Right renal pelvis (tissue), 4 donors: ENCODE measurements at places on chromosomes 1 and 21.

DNA sequence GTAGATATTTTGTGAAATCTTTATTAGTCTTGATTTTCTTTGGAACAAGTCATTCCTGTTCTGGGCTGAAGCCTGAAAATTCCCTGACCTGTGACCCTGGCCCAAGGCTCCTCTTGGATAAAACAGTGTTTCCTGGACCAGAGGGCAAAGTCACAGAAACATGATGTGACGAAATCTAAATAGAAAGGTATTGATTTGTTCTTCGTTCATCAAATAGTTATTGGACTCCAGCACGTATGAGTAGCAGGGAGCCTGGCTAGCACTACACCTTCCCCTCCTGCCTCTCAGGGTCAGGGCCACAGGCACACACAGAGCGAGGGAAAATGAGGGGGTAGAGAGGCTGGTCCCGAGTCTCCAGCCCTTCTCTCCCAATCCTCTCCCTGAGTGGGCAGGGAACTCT is 1.7 kb upstream of the CLDN14 start:
- DNase-seq, result no peak

DNA sequence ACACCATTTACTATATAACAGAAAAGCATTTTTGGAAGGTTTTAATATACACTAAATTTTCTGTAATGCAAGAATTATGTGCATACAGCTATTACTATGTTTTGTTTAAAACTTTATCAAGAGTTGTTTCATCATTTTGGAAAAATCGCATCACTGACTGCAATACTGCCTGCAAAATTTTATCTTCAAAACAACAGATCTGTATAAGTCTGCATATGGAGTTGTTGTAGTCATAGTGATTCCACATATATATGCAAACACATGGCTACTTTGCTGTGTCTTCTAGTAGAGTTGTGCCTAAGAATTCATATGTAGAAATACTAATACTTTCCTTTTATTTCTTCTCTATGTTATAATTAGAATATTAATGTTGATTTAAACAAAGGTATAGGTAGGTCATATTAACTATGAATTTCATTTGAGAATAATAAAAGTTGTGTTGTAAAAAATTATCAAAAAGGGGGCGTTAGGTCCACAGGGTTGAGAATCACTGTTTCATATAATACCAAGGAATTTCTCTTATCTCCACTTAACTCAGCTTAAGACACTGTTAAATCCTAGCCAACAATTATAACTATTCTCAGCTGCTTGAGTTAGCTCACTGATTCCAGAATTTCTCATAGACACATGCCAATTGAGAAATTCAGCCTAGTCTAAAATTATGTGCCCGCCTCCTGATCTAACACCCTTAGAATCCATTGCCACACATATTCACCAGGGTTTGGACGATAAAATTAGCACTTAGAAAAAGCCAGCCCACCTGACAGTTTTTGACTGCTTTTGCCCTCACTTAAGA is 22.9 kb upstream of the LAMC1 start:
- no peak for DNase-seq

DNA sequence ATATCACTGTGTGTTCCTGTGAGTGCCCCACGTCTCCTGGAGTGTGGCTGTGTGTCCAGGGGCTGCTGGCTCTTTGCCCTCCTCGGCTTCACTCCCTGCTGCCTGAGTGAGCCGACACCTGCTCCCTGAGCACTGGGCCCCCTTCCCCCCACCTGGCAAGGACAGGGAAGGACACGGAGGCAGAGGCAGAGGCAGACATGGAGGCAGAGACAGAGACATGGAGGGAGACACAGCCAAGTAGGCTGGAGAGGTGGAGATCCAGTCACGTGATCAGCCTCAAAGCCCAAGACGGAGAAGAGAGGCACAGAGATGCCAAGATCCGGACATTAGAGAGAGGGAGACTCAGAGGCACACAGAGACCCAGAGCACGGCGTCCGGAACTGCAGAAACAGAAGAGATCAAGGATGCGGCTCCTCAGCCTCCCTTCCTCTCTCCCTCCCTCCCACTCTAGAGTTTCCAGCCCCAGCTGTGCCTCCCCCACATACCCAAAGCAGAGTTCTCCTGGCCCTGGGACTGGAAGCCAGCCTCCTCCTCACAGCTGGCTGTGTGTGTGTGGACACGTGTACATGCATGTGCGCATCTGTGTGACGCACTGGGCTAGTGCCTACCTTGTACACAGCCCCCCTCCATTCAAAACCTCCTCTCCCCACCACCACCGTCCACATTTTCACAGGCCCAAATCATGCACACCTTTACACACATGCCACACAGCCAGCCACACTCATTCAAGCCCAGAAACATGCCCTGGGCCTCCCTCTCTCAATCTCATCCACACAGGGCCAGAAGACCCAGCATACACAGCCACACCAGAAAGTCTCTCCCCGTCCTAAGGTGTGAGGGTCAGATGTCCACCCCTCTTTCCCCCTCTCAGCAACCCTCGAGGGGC is 39.1 kb upstream of the WASF2 start:
- peak; percentile 81 for DNase-seq

DNA sequence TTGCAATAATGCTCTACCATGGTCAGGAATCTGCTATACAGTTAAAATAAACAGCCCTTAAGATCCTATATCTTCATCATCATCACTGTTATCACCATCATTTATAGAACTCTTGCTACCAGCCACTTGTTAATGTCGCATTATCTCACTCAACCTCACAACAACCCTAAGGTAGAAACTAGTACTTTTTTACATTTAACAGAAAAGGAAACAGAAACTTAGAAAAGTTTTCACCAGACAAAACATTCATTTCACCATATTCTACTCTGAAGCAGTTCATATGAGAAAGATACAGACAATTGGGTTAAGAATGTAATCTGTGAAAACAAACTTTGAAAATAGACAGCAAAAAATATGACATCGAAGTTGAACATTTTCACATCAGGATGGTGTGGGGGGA is 262.6 kb downstream of the ATG4C start:
- DNase-seq, result no peak

GRCh38 chr1:203263496-203263895 is 34.0 kb upstream of the CHIT1 start:
- DNase-seq, result no peak

GRCh38 chr1:69120817-69121216 is 446.9 kb upstream of the LRRC7 start:
- DNase-seq, result no peak

DNA sequence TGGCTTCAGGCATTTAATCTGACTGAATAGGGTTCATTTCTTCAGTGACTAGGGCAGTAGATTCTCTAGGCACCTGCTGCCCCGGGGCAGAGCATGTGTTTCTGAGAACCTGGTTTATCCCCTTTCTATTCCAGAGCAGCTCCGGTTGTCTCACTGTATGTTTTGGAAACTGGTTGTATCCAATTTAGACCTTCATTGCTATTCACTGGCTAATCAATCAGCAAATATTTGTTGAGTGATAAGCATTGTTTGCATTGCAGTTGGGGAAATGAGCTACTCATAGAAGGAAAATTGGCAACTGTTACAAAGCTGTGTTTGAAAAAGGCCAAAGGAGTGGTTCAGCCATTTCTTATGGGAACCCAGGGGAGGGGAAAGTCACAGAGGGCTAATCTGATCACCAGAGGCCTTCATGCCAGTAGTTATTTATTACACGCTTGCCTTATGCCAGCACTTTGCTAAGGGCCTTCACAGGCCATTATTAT is 2.9 kb downstream of the QSOX1 start:
- DNase-seq, result no peak

GRCh38 chr1:190563230-190563629 is 85.6 kb upstream of the BRINP3 start:
- no peak for DNase-seq

GRCh38 chr1:1164701-1165451 is 8.8 kb upstream of the TTLL10 start:
- DNase-seq, result no peak

GRCh38 chr1:224331326-224331725 is 1.4 kb upstream of the NVL start:
- no peak for DNase-seq

GRCh38 chr1:162835157-162835899 is 25.6 kb downstream of the CCDC190 start:
- DNase-seq, result no peak

GRCh38 chr1:87104945-87105344 is 190.5 kb downstream of the HS2ST1 start:
- no peak for DNase-seq

DNA sequence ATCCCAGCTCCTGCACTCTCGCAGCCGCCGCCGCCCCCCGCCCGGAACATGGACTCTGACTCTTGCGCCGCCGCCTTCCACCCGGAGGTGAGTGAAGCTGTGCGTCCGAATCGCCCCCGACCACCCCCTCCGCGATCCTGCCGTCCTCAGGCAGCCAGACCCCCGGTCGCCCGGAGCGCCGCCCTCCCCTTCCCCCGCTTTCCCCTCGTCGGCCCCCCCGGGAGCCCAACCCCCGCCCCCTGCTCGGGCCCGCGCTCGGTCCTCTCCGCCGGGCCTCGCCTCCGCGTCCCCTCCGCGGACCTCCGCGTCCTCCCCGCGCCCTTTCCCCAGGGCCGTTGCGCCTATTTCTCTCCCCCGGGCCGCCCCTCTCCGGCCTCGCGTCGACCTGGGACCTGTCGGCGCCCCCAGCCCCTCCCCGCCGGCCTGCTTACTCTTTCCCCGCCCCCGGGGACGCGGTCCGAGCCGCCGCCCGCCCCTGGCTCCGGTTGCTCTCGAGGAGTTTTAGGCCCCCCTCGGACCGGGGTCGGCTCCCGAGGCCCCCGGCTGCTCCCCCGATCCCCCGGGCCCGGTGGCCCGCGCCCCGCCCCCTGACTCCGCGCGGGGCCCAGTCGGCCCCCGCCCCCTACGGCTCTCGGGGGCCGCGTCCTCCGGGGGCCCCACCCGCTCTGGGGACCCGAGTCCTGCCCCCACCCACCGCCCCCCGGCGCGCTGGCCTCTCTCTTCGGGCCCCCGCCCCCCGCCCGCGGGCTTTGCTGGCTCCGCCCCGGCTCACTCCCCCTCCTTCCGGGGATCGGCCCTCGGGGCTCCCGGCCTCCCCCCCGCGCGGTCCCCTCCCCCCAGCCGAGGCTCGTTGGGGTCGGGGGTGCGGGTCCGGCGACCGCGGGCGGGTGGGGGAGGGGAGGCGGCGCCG is 743 bp downstream of the PHF13 start:
- no peak for DNase-seq

DNA sequence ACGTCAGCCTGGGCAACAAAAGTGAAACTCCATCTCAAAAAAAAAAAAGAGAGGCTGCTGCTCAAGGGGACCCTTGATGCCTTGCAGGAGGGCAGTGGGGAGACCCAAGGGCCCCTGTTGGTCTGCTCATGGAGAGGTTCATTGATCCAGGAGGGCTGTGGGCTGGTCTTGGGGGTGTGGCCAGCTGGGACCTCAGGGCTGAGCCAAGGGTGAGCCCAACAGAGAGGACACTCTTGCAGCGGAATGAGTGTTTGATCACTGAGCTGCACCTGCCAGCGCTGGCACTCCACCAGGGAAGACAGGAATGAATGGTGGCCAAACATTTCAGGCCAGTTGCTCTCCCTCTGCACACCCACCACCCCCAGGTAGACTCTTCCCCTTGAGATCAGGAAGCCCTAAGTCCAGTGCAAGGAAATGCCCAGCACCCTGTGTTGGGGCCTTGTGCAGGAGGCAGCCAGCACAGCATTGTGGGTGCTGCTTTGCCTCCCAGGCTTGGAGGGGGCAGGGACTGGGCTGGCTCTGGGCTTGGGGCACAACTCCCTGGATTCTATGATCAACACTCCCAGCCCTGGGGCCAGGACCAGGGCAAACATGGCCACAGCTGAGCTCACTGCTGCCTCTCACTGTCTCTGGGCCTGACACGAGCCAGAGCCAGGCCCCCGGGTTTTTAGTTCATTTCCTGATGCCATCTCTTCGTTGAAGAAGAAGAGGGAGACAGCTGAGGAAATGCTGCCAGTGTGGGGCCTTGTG is 50.7 kb downstream of the IRF2BP2 start:
- DNase-seq, result no peak

- no peak for DNase-seq
These were observed 86.8 kb upstream of the LBR start for GRCh38 chr1:225514671-225515081.

DNA sequence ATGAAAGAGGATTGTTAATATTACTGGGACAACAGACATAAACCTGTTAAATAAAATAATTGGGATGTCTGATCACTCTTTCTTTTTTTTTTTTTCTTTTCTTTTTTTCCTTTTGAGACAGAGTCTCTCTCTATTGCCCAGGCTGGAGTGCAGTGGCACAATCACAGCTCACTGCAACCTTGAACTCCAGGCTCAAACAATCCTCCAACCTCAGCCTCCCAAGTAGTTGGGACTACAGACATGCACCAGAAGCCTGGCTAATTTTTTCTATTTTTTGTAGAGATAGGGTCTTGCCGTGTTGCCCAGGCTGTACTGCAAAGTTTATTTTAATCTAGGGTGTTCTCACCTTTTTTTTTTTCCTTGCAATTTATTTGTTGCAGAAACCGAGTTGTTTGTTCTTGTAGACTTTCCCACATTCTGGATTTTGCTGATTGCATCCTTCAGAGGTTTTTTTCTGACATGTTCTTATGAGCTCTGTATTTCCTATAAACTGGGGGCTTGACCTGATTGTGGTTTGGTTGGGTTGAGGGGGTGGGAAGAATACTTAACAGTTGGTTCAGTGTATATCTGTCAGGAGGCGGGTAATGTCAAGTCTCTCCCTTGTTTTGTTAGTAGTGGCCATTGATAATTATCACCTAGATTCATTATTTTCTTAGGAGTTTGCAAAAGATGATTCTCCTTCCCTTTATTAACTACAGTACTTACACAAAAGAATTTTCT is 125.2 kb downstream of the MAST2 start:
- DNase-seq, result no peak

DNA sequence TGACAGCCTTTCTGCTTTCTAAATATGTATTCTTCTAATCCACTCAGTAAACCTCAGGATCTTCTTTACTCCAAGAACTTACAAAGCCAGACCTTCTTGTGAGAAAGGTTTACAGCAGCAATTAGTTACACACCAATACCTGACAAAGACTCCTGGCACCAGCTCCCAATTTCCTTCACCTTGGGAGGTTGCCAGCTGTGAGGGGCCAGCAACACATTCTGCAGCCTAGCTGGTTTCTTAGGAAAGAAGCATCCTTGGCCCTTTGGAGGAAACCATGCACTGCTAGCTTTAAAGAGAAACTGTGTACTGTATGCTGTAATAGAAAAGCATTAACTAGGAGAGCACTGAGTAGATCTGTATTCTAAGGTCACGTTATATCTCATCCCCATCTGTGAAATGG is 10.8 kb downstream of the FYB2 start:
- DNase-seq, result no peak

DNA sequence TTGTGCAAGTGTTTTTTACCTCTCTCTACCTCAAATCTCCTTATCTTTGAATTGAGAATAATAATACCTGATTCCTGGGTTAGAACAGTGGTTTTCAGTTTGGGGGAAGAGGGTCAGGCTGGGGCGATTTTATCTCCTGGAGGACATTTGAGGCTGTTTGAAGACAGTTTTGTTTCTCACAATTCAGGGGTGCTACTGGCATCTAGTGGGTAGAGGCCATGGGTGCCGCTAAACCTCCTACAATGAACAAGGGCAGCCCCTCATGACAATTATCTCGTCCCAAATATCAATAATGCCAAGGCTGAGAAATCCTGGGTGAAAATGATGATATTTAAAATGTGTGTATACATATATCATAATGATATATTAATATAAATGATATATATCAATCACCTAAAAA is 139.1 kb upstream of the USH2A start:
- DNase-seq, result no peak
